ENCODE measurements at places on chromosomes 2 and 18.

DNA sequence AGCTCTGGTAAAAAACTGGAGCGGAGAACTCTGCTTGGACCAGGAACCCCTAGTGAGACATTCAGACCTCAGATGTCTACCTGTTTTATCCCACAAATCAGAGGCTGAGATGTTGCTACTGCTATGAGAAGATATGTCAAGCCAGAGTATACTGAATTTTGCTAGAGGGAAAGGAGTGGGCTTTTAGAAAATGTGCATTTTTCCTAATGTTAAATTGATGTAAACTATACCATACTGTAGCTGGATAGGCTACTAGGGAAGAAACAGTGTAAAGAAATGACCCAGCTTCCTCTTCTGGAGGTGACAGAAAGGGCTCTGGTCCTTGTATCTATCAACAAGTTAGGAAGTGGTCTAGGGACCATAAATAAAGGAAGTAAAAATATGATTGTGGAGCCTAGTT, 65.0 kb downstream of the SLC39A10 start:
- DNase-seq, result no peak

GRCh38 chr2:94871226-94872087, at the start of gene TEKT4:
TSS of gene TEKT4 (plus strand) at chr2:94871430. CDS start at chr2:94871580, 150 bp downstream.
- DNase-seq, result no peak

- DNase-seq, result no peak
These were observed 75.5 kb upstream of the SALL3 start for GRCh38 chr18:78904179-78904531.

DNA sequence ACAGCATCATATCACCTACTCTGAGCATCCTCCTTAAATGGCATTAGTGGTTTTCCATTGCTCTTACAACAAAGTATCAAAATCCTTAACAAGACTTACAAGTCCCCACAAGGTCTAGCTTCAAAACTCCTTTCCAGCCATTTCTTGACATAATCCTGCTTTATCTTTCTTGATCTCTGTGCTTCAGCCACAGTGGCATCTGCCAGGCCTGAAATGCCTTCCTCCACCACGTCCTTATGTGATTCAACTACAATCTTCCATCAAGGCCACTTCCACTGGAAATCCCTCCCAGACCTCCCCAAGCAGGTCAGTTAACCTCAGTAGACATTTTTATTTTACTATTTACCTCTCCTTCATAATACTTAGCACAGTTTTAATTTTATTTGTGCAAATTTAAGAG, 83.8 kb upstream of the CCDC150 start:
- DNase-seq, result no peak

GRCh38 chr2:201049455-201049854, 22.0 kb downstream of the HYCC2 start:
- no peak for DNase-seq

DNA sequence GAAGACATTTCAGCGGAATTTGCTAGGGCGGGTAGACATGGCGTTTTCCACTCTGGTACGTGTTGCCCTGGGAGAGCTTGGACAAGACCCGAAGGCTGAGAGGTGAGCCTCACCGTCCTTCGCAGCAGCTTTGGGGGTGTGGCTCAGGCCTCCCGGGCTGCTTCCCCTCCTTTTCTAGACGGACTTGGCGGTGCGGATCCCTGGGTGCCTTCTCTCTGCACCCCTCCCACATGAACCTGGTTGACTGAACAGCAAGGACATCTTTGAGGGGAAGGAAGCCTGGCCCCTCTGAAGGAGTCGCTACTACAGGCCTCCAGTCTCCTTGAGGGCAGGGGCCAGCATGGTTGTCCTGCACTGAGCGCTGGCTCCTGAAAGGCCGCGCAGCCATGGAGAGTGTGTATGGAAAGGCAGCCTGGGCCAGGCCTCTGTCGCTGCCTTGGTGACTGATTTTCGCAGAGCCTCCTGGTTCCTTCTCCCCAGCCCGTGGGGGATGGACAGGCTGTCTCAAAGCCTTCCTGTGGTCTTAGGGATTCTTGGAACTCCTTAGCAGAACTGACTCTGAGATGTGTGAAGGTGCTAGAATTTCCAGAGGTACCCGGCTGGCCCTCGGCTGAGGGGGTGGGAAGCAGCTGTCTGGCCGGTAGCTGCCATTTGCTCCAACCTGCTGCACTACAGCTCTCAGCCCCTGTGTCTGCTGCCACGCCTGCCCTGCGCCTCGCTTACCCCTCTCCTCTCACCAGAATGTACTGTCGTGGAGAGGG, 9.9 kb downstream of the CNNM4 start:
- DNase-seq, result no peak

GRCh38 chr18:23250893-23251656, 115.8 kb downstream of the CABLES1 start:
- no peak for DNase-seq

GRCh38 chr18:36811430-36811829, 17.4 kb downstream of the TPGS2 start:
- no peak for DNase-seq

Data from mesenchymal stem cell (in vitro differentiated cells and primary cell).